ENCODE measurements at places on chromosomes 3 and 15.

- DNase-seq, result no peak
Measured at GRCh38 chr15:85374831-85375230, 5.6 kb upstream of the AKAP13 start.

GRCh38 chr15:93478947-93479346 is 389.9 kb upstream of the RGMA start:
- DNase-seq, result no peak

DNA sequence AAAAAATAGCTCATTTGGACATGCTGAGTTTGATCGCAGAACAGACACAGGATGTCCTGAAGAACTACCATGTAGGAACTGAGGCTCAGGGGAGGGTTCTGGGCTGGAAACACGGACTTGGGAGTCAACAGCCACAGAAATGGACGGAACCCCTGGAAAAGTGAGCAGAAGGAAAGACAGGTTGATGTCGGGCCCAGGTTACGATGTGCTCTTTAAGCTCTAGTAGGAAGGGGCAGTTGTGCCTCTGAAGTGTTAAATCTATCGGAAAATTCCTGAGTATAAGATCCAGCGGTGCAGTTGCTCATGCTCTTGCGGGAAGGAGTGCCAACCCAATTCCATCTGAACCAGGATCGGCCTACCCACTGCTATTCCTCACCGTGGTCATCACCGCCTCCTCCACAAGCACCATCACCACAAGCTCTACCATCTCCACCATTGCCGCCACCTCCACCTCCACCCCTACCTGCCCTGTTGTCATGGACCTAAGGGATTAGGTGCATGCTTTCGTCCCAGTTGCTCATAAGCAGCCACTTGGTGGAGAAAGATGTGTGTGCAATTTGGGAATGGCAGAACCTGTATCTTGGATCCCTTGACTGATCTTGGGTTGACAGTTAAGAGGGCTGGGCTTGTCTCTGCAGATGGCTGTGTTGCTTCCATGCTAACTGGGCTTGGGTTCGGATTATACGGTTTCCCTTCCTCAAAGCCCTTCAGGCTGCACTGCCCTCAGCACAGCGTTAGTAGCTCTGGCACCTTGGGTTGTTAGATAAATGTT is 108.5 kb downstream of the ASB7 start:
- DNase-seq, result no peak

GRCh38 chr3:179961703-179962078 is 75.0 kb downstream of the PEX5L start:
- DNase-seq, result no peak

- no peak for DNase-seq
Measured at GRCh38 chr15:41028853-41029252, 75.6 kb downstream of the CHAC1 start.

- DNase-seq, result no peak
Measured at GRCh38 chr3:77028005-77028404, 11.9 kb upstream of the ROBO2 start.

DNA sequence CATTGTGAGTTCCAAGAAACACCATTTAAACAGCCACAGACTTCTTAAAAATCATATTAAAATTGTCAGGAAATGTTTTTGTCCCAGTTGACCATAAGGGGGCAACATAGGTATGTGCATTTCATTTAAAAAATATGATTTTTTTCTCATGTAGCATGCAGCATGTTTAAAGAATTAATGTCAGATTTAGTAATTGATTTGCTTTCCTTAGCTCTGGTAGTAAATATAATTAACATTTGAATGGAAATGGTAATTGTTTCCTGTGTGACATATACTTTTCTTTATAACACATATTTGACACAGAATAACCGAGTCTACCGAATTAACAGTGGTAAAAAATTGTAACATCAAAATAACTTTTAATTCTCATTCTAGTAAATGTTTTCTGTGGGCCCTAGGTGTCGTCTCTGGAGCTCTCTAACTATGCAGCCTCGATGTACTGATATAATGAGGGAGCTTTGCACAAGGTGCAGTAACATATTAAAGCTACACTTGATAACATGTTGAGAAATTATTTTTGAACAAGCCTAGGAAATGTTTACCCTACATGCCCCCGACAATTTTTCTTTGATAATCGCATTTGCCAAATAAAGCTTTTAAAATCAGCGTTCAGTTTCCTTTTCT is 34.9 kb downstream of the NXPE3 start:
- peak; percentile 20 for DNase-seq
